Suppressor macrophage treated with lipopolysaccharide for 1 hour (primary cell): ENCODE measurements at places on chromosomes 4 and X.

GRCh38 chr4:175789647-175790046, 22.4 kb downstream of the GPM6A start:
- DNase-seq: no peak

- peak; percentile 7 for DNase-seq
Measured at GRCh38 chrX:110418316-110419235, 59.9 kb downstream of the RTL9 start.

- no peak for DNase-seq
Measured at GRCh38 chr4:94819371-94820168, 61.8 kb downstream of the BMPR1B start.

GRCh38 chr4:54231768-54232688, 2.9 kb downstream of the PDGFRA start:
- DNase-seq: peak; percentile 35
